T-helper 17 cell (primary cell): ENCODE measurements at places on chromosomes 2 and 18. TPM values are rescaled to one million over a fixed set of nuclear protein-coding genes. Genes with fewer than 3 reads are reported as not detected.

The CHST10 gene
- total RNA-seq, result 2.8 TPM

The ANKRD62 gene
- not detected for total RNA-seq

- H3K27me3 ChIP-seq, result peaks cover 36% of the 10 kb centered on the region
- DNase-seq, result no peak
- peaks cover 3% of the 10 kb centered on the region for H3K4me1 ChIP-seq
- H3K36me3 ChIP-seq, result peaks cover 3% of the 10 kb centered on the region
- no peak overlapping the region for H3K27ac ChIP-seq
- H3K4me3 ChIP-seq, result no peak overlapping the region
Measured at GRCh38 chr2:172865422-172865821, 129.8 kb downstream of the RAPGEF4 start.

GRCh38 chr2:74026687-74027241 is 42.1 kb downstream of the TET3 start:
- peak overlapping the region; percentile 80 for H3K4me3 ChIP-seq
- H3K27me3 ChIP-seq, result no peaks in the 10 kb centered on the region
- no peak overlapping the region for H3K27ac ChIP-seq
- H3K36me3 ChIP-seq, result no peaks in the 10 kb centered on the region
- DNase-seq, result no peak
- peaks cover 31% of the 10 kb centered on the region for H3K4me1 ChIP-seq

DNA sequence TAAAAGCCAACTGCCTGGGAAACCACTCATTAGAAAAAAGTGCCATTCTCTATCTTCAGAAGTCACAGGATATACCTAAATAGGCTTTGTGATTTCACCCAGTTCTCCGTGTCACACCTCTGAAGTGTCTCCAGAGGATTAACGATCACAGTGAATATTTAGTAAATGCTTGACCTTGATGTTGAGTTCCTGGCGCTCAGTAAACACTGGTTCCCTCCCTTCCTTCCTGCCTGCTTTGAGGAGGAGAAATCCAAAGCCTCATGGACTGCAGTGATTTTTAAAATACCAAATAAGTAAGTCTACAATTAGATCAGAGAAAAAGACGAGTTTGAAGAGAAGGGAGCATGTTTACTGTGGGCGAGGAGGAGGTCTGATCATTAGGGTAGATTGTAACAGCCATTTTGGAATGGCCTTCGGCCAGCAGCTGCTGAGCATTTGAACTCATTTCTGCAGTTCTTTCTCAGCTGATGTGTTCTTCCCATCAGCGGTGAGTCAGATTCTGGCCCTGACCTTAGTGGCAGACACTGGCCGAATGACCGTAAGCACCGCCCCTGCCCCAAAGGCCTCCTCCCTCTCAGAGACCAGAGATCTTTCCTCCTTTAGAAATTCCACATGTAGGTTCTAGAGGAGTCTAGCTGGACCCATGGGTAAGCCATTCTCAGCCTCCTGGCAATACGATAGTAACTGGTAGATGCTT is 62.1 kb upstream of the SLC16A14 start:
- no peaks in the 10 kb centered on the region for H3K4me1 ChIP-seq
- peaks cover 14% of the 10 kb centered on the region for H3K27me3 ChIP-seq
- no peak overlapping the region for H3K4me3 ChIP-seq
- H3K36me3 ChIP-seq, result no peaks in the 10 kb centered on the region
- no peak overlapping the region for H3K27ac ChIP-seq
- DNase-seq, result no peak

GRCh38 chr2:29013057-29013780 is 32.1 kb downstream of the TOGARAM2 start:
- H3K4me3 ChIP-seq, result peak overlapping the region; percentile 81
- no peak for DNase-seq
- peak overlapping the region; percentile 100 for H3K27ac ChIP-seq
- no peaks in the 10 kb centered on the region for H3K27me3 ChIP-seq
- no peaks in the 10 kb centered on the region for H3K36me3 ChIP-seq
- peaks cover 71% of the 10 kb centered on the region for H3K4me1 ChIP-seq

DNA sequence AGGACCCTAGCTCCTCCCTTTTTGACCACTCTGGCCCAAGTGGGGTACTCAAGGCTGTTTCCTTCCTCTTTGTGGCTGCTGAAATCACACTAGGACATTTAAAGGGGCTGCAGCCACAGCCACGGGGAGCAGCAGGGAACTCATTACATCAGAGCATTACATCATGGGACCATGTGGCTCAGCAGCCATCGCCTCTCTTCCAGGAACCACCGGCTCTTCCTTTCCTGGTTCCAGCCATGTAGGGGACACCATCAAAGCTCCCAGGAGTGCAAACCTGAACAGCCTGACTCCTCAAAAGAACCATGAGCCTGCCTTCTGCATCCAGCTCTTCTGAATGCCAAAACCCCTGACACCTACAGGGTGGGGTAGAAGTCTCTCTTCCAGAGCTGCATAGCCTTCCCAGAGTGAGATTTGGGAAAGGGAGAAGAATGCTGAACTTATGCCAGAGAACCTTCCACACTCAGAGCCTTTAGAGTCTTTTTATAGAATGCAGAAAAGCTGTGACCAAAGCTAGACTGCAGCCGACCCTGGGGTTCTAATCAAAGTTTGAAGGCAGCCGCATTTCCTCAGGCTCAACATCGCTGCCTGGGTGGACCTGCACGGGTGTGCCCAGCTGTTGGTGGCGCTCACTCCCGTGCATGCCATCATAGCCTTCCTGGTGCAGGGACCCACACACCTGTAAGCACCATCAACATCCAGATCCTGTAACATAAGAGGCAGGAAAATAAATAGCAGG is 121.7 kb downstream of the KLHL29 start:
- no peaks in the 10 kb centered on the region for H3K36me3 ChIP-seq
- no peaks in the 10 kb centered on the region for H3K4me1 ChIP-seq
- peaks cover 28% of the 10 kb centered on the region for H3K27me3 ChIP-seq
- no peak overlapping the region for H3K4me3 ChIP-seq
- no peak for DNase-seq

- H3K36me3 ChIP-seq, result peaks cover 3% of the 10 kb centered on the region
- H3K4me1 ChIP-seq, result peaks cover 34% of the 10 kb centered on the region
- no peaks in the 10 kb centered on the region for H3K27me3 ChIP-seq
- DNase-seq, result no peak
- no peak overlapping the region for H3K27ac ChIP-seq
Measured at GRCh38 chr18:77138270-77138669, 5.7 kb upstream of the MBP start.
